D341Med (cell line): ENCODE measurements at places on chromosomes 7 and 10.

DNA sequence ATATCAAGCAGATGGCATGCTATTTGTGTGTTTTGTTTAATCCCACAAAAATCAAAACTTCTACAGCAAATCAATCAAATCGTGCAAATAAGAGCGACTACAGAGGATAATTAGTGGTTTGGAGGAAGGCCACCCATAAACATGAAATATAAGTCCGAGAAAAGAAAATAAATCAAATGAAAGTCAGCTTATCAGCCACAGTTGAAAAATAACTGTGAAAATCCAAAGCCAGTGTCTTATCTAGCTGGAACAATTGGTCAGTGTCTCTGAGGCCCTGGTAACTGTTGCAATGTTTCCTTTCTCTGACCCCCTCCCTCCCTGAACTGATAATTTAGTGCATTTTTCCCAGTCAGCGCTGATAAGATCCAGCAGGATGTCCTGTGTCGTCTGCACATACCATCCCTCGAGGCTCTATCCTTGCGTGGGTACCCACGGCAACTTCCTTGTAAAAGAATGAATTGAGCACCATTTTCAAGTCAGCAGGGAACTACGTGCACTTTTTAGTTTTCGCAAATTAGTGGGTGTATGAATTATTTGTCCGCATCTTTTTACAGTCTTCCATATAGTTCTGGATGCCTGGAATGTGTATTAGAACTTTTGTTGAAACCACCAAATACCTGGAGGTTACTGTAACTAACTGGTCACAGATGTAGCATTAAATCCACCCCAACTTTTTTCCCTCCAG lies 10.8 kb upstream of the JCAD start:
- no peak for DNase-seq

- no peak for DNase-seq
Observed at GRCh38 chr7:73681031-73681430, 2.2 kb downstream of the DNAJC30 start.

- DNase-seq, result no peak
Observed at GRCh38 chr10:15293862-15294842, 76.9 kb downstream of the FAM171A1 start.

GRCh38 chr7:112162142-112162766 lies 43.9 kb downstream of the DOCK4 start:
- no peak for DNase-seq

GRCh38 chr10:124916098-124916584 lies 25.8 kb upstream of the ZRANB1 start:
- DNase-seq, result no peak

DNA sequence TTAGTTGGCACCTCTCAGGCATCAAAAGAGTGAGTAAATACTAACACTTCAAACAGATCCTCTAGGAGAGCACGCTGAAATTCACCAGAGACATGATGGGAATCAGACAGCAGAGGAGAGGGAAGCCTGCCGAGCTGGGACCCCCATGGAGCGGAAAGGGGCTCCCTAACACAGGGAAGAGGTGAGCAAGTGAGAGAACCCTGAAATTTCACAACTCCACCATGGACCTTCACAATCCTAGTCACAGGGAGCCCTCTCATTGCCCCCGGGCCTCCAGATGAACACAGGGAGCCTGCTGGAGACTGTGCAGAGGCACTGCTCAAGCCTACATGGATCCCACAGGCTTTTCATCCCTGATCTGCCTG lies 59.2 kb upstream of the ANTXRL start:
- DNase-seq, result no peak

GRCh38 chr10:92760609-92761008 lies 70.9 kb downstream of the HHEX start:
- DNase-seq, result no peak

GRCh38 chr10:2883238-2883637 lies 184.1 kb upstream of the PFKP start:
- DNase-seq, result no peak

DNA sequence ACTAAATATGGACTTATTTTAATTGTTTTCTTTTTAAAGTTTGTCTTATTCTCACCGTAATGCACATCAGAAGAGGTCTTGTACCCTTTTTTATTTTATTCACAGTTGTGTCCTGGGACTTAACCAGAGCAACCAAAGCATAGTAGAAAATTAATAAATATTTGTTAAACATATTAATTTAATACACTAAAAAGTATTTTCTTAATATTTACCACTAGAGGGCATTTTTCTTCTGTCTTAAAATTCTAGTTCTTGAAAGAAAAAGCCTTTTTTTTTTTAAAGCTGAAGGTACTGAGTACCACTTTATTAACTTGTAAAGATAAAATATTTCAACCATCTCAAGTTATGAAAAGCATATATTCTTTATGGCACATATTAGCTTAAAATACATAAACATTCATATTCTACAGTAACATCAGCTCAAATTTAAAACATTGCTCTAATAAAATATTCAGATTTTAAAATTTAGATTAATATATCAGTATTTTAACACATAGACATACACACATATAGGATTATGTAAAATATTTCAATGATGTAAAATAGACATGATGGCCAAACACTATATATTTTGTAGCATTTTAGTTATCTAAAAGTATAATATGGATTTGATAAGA lies 260.4 kb downstream of the SEMA3A start:
- DNase-seq, result no peak

GRCh38 chr10:118669020-118669791 lies 73.8 kb upstream of the PRLHR start:
- peak; percentile 45 for DNase-seq

DNA sequence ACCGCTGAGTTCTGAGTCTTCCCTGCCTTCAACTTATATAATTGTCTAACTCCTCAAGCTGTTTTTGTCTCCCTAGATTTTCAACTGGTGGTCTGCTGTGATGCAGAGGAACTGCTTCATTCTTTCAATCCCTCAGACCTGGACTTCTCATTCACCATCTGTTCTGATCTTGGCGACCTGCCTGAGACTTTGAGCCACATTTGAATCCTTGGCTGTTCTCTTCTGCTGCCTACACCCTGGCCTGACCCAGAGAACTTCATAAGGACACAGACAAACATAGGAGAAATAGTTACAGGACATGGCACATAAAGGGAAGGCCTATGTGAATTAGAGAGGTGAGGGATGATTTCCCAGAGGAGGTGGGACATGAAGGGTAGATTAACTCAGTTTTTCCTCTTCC lies 326.7 kb downstream of the PTEN start:
- no peak for DNase-seq
